Activated CD8-positive, alpha-beta memory T cell treated with anti-CD3 and anti-CD28 coated beads for 24 hours (primary cell): ENCODE measurements at places on chromosomes 3 and 15.

DNA sequence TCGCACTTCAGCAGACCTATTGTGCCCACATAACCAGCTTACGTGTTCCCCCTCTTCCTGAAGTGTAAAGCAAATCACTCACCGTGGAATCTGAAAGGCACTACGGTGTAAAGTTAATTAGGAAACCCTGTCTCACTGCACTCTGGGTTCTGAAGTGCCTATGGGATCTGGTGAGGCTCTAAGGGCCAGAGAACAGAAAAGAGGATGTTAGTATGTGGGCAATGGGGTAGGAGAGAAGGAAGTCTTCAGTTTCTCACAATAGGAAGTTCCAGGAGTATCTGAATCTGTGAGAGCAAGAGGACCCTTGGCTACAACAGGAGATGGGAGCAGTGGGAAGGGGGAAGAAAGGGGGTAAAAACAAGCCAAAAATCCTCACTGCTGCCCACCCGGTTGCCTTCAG is 71.4 kb downstream of the ITGB5 start:
- no peak for DNase-seq

GRCh38 chr15:45064386-45064785 is 41.4 kb downstream of the SORD start:
- no peak for DNase-seq

DNA sequence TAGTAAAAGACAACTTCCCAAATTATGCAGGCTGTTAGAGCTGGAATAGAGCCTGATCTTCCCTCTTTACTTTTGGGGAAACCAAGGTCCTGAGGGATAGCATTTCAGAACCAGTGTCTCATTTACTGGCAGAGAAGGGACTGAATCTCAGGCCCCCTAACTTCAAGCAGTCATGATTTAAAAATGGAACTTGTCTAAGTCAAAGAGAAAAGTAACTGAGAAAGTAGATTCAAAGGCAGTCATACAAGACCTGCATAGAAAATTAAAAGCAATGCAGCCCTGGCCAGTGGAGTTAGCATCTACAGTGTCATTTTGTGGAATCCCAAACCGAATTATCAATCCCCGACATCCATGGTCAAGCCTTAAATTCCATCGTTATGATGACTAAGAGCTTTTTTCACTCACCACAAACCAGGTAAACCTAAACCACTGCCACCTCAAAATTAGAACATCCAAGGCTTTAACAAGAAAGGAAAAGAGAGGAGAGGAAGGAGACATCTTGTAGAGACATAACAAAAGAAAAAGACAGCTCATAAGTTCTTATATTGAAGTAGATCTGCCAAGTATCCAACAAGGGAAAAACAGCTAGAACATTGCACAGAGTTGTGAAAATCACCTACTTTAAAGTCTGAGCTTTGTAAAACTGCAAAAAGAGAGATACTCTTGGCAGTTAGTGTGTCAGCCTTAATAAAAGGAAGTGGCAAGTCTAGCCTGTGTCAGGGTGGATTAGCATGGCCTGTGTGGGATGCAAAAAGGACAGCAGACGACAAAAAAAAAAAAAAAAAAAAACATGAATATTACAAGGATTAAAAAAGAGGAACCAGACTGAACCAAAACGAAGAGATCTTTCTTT is 54.1 kb upstream of the CCR2 start:
- DNase-seq: no peak

GRCh38 chr3:45124352-45124751 is 21.8 kb downstream of the CDCP1 start:
- no peak for DNase-seq

DNA sequence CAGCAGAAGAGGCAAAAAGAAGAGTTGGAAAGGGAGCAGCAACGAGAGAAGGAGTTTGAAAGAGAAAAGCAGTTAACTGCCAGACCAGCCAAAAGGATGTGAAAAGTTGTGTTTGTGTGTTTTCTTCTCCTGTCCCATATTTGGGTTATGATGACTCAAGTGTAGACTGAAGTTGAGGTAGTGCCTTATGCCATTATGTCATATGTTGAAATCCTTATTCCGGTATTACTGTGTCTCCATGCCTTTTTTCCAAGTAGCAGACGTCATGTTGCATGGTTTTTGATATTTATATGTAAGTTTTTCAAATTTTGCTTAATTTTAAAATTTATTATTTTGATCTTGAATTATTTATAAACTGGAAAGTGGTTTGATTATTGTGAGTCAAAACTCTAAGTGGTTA is 19.2 kb downstream of the BLOC1S6 start:
- DNase-seq: no peak

DNA sequence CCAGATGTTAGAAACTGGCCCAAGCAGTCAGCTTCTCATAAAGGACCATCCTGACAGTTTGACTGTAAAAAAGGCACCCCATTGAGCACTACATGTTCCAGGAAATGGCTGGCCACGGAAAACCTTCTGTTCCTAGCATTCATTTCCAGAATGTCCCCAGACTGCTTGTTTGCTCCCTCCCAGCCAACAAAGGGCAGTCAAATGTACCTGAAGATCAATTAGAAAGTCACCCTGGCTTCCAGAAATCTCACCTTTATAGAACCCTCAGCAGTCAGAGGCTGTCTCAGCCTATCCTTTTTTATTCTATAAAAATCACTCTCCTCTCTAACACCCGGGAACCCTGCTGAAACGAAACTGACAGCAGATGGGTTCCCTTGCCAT is 784 bp upstream of the SAMMSON start:
- DNase-seq: no peak

DNA sequence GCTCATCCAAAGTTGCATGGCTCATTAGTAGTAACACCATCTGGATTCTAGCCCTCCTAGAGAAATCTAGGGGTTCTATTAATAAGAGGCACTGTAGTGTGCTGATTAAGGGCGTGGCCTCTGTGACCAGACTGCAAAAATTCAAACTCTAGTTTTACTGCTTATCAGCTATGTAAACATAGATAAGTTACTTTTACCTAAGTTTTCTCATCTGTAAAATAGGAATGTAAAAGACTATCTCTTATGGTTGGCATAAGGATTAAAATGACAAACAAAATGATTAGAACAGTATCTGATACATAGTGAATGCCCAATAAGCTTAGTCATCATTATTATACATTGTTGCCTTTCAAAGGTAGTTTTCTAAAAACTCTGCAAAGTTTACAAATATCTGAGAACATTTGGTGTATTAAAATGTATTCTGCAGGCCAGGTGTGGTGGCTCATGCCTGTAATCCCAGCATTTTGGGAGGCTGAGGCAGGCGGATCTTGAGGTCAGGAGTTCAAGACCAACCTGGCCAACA is 4.5 kb downstream of the PTX3 start:
- no peak for DNase-seq

DNA sequence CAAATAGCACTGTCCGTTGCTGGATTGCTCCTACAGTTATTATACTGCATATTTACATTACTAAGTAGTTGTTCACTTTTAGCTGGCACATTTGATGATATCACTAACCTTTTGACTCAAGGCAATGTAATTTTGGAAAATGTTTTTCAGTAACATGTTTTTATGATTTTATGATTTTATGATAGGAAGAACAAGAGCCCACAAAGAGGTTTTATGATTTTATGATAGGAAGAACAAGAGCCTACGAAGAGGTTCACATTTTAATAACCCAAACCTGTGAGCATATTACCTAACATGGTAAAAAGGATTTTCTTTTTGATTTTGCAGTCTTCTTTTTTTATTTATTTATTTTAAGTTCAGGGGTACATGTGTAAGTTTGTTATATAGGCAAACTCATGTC is 172.3 kb upstream of the TPM1 start:
- DNase-seq: no peak

- DNase-seq: no peak
Measured at GRCh38 chr3:143600756-143601718, 247.2 kb downstream of the SLC9A9 start.

DNA sequence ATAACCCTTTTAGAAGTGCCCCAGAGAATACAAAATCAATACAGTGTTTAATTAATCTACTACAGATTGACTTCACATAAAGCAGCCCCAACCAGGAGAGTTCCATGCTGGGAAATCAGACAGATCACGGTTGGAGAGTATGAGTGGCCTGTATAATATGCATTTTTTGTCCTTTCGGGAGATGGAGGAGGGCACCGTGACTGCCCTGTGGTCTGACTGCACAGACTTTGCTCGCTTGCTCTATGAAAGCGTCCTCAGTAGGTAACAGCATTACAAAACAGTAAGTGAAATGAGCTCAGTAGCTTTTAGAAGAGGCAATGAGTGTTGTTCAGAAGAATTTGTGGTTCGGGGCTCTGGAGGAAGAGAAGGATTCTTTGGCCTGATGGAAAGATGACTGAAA is 34.2 kb upstream of the SKIL start:
- DNase-seq: no peak

DNA sequence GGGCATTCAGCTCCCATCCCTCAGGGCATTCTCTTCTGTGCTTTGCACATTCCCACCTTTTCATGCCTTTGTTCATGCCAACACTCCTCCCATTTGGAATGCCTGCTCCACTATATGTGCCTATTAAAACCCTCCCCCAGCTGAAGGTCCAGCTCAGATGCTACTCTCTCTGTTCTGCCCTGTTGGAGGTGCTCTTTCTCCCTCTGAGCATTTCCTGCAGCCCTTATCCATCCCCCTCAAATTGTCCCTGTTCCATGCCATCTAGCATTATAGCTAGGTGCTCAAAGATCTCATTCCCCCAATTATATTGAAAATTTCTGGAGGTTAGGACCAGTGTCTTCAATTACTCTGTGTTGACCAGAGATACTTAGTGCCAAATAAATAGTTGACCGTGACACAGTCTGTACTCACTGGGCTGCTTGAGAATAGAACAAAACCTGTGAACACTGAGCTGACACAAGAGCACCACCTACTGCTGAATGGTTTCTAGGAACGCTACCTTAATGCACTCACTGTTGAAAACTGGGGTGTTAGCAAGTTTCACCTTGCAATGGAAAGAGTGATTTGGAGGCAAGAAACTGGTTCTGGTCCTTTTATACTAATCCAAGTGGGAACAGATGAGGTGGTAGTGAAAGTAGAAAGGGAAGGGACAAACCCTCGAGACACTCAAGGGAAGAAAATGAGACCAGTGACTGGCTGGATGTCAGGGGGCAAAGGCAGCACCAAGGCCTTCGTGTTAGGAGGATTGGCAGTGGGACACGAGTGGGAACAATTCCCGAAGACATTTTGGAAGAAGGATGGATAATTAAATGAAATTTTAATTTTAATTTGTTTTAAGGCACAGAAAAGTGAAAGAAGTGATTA is 289.8 kb upstream of the ROPN1 start:
- no peak for DNase-seq

DNA sequence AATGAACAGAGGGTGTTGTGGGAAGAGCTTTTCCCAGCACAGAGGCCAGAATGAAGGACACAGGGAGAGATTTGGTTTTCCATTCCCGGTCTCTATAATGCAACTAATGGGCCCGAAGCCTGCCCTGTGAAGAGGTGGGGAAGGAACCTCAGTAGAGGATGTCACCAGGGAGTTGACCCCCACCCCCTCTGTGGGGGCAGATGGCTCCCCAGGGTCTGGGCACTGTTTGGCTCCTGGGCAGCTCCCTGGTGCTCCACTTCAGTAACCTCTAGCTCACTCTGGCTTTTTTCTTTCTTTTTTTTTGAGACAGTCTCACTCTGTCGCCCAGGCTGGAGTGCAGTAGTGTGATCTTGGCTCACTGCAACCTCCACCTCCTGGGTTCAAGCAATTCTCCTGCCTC is 109.1 kb upstream of the DLG1 start:
- DNase-seq: no peak
